ENCODE measurements at places on chromosomes 4 and X. TPM values are rescaled to one million over a fixed set of nuclear protein-coding genes. Genes with fewer than 3 reads are reported as not detected.
A peak's percentile ranks its signal among the peaks of the same experiment; 100 is the strongest.

The SRD5A3 gene
- total RNA-seq, result 17.6 TPM

The TSPYL2 gene
- 103 TPM for total RNA-seq

The RBM3 gene
- total RNA-seq, result 209 TPM

The FGFBP2 gene
- total RNA-seq, result not detected

GRCh38 chr4:87060957-87061356 lies 126.1 kb downstream of the AFF1 start:
- peaks cover 4% of the 10 kb centered on the region for H3K36me3 ChIP-seq
- peaks cover 21% of the 10 kb centered on the region for H3K4me1 ChIP-seq
- no peak for DNase-seq
- no peaks in the 10 kb centered on the region for H3K27me3 ChIP-seq
- peak overlapping the region; percentile 48 for H3K27ac ChIP-seq
- H3K4me3 ChIP-seq, result no peak overlapping the region

DNA sequence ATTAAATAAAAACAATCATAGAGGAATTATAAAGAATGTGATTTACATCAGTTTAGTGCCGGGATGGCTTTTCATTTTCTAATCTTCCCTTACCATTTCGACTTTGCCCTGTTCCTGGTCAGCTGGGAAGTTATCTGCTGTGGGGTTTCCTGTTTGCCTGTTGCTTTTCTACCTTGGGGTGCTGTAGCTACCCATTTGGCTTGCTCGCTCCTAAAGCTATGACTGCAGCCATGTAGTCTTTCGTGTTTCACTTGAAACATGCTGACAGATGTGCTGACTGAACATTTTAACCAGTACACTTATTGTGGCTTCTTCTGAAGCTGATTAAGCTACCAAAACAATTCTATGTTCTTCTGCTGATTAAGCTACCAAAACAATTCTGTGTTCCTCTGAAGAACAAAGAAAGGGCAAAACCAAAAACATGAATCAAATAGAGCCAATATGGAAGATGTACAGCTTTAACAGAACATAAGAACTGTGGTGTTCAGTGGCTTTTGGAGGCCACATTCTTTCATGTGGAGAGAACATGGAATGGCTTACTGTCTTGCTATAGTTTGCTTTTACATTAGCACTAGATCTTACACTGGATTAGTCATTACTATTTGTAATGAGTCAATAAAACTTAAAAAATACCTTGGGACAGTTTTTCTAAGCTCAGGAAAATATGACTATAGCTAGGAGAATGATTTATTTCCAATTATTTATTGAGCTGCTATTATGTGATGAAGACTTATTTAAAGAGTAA lies 440.4 kb downstream of the SPRY1 start:
- H3K4me1 ChIP-seq, result peaks cover 33% of the 10 kb centered on the region
- no peak overlapping the region for H3K27ac ChIP-seq
- H3K4me3 ChIP-seq, result no peak overlapping the region

- no peaks in the 10 kb centered on the region for H3K27me3 ChIP-seq
- H3K4me3 ChIP-seq, result no peak overlapping the region
- no peak for DNase-seq
Measured at GRCh38 chr4:178275671-178276360, 833.6 kb upstream of the AGA start.

GRCh38 chr4:117801756-117802155 lies 232.5 kb upstream of the NDST3 start:
- H3K4me3 ChIP-seq, result no peak overlapping the region
- H3K4me1 ChIP-seq, result peaks cover 31% of the 10 kb centered on the region

The ASB5 gene
- total RNA-seq, result not detected

The RS1 gene
- total RNA-seq, result not detected

The CPE gene
- 94.1 TPM for total RNA-seq

The SYTL5 gene
- total RNA-seq, result 1.7 TPM

- DNase-seq, result no peak
- H3K36me3 ChIP-seq, result no peaks in the 10 kb centered on the region
- no peaks in the 10 kb centered on the region for H3K4me1 ChIP-seq
Measured at GRCh38 chr4:46730075-46730474, 179.0 kb downstream of the COX7B2 start.

GRCh38 chrX:134660627-134661026 lies 2.4 kb upstream of the PLAC1 start:
- no peaks in the 10 kb centered on the region for H3K36me3 ChIP-seq
- no peak for DNase-seq
- H3K4me1 ChIP-seq, result peaks cover 5% of the 10 kb centered on the region

DNA sequence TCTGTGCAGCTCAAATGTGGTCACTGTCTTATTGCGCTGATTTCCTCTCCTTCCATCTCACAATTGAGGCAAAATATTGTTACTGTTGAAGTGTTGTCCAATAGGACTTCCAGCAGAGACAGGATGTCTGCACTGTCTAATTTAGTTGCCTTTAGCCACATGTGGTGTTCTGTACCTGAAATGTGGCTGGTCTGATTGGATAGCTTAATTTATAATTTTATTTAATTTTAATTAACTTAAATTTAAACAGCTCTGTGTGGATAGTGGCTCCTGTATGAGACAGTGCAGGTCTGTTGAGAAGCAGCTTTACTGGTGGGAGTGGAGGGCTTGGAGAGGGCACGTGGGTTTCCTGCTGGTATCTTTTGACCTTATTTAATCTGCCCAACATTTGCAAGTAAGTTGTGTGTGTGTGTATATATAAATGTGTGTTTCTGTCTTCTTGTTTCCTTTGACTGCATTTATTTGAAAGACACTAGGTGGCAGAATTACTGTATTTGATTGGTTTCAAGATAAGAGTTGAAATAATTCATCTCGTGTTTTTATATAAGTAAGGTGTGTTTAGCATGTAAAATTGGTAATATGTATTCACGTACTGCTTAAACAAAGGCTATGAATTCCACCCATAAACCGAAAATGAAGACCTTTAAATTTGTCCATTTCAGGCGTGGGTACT lies 55.3 kb upstream of the MSANTD1 start:
- no peak overlapping the region for H3K27ac ChIP-seq
- H3K4me3 ChIP-seq, result no peak overlapping the region
- no peaks in the 10 kb centered on the region for H3K4me1 ChIP-seq
- H3K27me3 ChIP-seq, result no peaks in the 10 kb centered on the region
- H3K36me3 ChIP-seq, result peaks cover 27% of the 10 kb centered on the region
- no peak for DNase-seq

The MAGEA9 gene
- not detected for total RNA-seq

DNA sequence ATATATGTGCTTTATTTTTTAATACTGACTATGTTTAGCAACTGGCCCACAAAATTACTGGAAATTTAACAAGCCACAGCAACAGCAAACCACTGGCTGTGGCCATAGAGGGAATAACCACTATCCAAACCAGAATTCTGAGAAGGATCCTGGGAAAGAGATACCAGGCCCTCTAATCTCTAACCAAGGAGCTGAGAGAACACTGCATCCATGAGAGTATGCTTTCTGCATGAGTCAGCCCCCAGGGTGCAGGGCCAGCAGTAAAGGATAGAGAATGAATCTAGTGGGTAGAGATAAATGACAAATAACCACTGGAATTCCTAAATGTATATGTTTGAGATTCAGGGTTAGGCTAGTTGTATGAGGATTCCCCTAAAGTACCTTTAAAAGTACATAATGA lies 221.8 kb downstream of the KIT start:
- no peak for DNase-seq
- no peaks in the 10 kb centered on the region for H3K27me3 ChIP-seq
- H3K4me3 ChIP-seq, result no peak overlapping the region
- no peaks in the 10 kb centered on the region for H3K36me3 ChIP-seq

DNA sequence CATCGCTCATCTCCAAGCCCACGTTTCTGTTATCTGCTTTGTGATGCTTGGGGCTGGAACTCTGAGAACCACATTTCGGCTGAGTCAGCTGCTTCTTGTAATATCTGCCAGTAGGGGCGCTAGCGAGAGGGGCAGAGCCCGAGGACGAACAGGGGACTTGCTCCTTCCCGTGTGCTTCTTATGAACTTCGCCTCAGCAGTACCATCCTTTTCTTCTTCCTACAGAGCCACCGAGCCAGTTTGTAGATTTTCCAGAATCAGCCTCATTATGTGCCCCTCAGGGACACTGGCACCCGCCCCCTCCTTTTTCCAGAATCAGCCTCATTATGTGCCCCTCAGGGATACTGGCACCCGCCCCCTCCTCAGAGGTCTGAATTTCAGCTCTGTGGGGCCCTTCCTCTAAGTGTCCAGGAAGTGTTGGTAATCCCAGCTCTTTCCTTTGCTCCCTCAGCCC lies 441.7 kb upstream of the RASGEF1B start:
- no peaks in the 10 kb centered on the region for H3K4me1 ChIP-seq
- no peaks in the 10 kb centered on the region for H3K36me3 ChIP-seq
- H3K27ac ChIP-seq, result no peak overlapping the region
- no peak for DNase-seq
- H3K4me3 ChIP-seq, result no peak overlapping the region

The CYSLTR1 gene
- 0.68 TPM for total RNA-seq

The PABPC1L2A gene
- not detected for total RNA-seq

The OPN1LW gene
- total RNA-seq, result not detected

DNA sequence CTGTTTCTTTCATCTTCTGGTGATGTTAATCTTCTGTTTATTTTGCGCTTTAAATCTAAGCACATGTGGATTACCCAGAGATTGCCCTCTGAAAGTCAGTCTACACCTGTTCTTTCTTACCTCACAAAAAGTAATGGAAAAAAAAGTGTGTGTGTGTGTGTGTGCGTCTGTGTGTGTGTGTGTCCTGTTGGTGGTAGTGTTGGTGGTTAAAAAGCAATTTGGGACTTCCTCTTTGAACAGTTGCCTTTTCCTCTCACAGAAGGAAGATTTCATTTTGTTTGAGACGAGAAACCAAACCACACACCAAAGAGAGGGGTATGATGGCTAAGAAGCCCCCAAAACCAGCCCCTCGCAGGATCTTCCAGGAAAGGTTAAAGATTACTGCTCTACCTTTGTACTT lies at the start of gene STAP1:
STAP1 (plus strand) TSS at position 235 of the 400 bp plus-strand sequence; CDS start at position 318, 83 bp downstream.
- DNase-seq, result no peak
- no peaks in the 10 kb centered on the region for H3K36me3 ChIP-seq
- H3K4me1 ChIP-seq, result peaks cover 6% of the 10 kb centered on the region
- H3K27me3 ChIP-seq, result no peaks in the 10 kb centered on the region

DNA sequence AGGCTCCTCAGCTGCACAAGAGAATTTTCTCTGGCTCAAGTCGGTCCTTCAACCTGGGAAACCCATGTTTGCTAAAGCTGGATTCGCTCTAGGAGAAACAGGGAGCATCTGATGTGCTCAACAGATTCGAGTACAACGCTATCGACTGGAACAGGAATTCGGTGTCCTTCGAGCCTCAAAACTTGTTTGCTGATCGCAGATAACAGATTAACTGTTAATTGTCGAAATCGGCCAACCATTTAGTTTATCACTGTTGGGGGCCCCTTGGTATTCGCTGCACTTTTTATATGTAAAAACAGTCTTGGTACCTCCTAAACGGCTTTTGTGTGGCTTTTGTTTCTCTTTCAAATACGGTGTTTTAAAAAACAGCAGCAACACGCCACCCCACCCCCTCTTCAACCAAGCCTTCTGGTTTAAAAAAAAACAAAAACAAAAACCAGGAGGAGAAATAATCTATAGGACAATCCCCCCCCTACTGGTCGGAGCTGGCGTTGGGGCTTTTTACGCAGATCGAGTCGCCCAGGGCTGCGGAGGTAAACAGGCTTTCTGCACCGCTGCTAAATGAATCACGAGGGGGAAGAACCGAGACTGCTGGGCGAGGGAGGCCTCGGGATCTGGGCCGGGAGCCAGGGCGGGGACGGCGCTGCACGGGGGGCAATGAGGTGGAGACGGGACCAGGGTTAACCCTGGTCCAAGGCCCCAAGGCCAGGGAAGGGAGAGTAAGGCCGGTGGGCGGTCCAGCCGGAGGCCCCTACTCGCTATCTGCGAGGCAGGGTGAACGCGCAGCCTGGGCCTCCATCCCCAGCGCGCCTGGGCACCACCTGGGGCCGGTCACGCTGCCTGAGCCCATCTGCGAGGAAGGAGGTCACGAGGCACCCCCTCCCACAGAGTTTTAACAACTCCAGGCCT lies 71.7 kb upstream of the BCOR start:
- peaks cover 65% of the 10 kb centered on the region for H3K4me1 ChIP-seq
- peak overlapping the region; percentile 46 for H3K4me3 ChIP-seq
- peaks cover 17% of the 10 kb centered on the region for H3K27me3 ChIP-seq
- no peaks in the 10 kb centered on the region for H3K36me3 ChIP-seq
- DNase-seq, result no peak

The CYTL1 gene
- total RNA-seq, result 13.9 TPM

The CT45A8 gene
- not detected for total RNA-seq

GRCh38 chrX:153060095-153060445 lies 3.8 kb downstream of the PNMA3 start:
- peaks cover 5% of the 10 kb centered on the region for H3K27me3 ChIP-seq
- no peak overlapping the region for H3K4me3 ChIP-seq
- no peaks in the 10 kb centered on the region for H3K36me3 ChIP-seq

The LANCL3 gene
- 0.13 TPM for total RNA-seq

GRCh38 chrX:132034648-132035047 lies 11.5 kb downstream of the STK26 start:
- no peaks in the 10 kb centered on the region for H3K36me3 ChIP-seq
- no peak overlapping the region for H3K4me3 ChIP-seq
- no peak for DNase-seq

The MAGEA2 gene
- total RNA-seq, result not detected

The OPRPN gene
- not detected for total RNA-seq

DNA sequence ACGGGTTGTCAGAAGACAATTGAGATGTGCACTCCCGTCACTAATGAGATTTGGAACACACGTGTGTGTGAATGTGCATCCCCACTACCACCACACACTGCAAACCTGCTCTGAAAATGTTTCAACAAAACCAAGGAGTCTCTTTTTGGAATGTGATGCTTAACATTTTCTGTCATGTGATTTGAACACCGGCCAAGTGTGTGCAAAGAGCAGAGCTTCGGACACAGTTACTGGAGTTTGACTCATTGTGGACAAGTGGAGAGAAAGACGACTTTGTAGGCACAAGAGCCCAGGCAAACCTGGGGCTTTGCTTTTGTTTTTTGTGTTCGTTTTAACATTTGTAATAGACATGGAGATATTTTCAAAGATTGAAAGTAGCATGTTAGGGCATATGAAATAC lies 49.2 kb downstream of the CCKAR start:
- H3K4me1 ChIP-seq, result peaks cover 7% of the 10 kb centered on the region
- H3K27me3 ChIP-seq, result no peaks in the 10 kb centered on the region
- H3K4me3 ChIP-seq, result no peak overlapping the region
- H3K27ac ChIP-seq, result no peak overlapping the region

DNA sequence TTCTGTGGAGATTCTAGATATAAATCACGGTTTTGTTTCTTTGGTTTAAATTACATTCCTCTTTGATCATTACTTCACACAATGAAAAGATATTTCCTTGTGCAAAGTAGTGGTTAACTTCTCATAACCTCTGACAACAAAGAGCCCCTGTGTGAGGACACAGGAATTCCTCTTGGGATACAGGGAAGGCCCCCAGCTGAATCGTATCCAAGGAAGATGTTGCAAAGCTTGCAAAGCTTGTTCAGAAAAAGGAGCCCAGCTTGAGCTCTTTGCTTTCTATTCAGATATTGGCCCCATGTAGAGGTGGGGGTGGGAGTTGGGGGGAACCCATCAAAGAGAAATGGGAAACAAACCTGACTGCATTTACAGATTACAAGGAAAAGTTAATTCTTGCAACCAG lies 145.7 kb downstream of the RELL1 start:
- peaks cover 56% of the 10 kb centered on the region for H3K4me1 ChIP-seq
- H3K27me3 ChIP-seq, result no peaks in the 10 kb centered on the region
- DNase-seq, result no peak
- H3K27ac ChIP-seq, result peak overlapping the region; percentile 92
- H3K4me3 ChIP-seq, result no peak overlapping the region

GRCh38 chr4:174496631-174497432 lies 25.5 kb downstream of the HPGD start:
- peaks cover 22% of the 10 kb centered on the region for H3K4me1 ChIP-seq
- DNase-seq, result no peak
- H3K4me3 ChIP-seq, result no peak overlapping the region
- H3K27ac ChIP-seq, result peak overlapping the region; percentile 73
- peaks cover 8% of the 10 kb centered on the region for H3K36me3 ChIP-seq

- no peaks in the 10 kb centered on the region for H3K27me3 ChIP-seq
- H3K4me1 ChIP-seq, result no peaks in the 10 kb centered on the region
- no peak overlapping the region for H3K4me3 ChIP-seq
- no peak for DNase-seq
- H3K36me3 ChIP-seq, result no peaks in the 10 kb centered on the region
Measured at GRCh38 chr4:125789023-125789422, 474.3 kb downstream of the FAT4 start.

All from mesothelial cell of epicardium (in vitro differentiated cells).